ENCODE measurements at places on chromosomes 7 and 10.

GRCh38 chr10:8095959-8096358, 41.5 kb downstream of the GATA3 start:
- DNase-seq: no peak

DNA sequence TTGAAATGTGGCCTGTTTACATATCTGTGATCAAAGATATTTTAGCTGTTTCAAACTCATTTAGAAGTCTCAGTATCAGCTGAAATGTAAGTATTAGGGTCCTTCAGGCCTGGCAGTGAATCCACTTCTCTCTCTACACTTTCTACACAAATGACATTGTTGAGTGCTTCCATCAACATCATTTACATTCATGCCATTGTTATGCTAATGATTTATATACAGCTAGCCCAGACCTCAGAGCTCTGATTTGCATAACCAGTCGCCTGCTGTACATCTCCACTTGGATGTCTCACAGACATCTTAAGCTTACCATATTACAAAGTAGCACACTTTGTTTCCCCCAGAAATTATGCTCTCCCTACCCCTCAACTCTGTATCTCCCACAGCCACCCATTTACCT, 71.6 kb downstream of the GSDME start:
- DNase-seq: no peak

DNA sequence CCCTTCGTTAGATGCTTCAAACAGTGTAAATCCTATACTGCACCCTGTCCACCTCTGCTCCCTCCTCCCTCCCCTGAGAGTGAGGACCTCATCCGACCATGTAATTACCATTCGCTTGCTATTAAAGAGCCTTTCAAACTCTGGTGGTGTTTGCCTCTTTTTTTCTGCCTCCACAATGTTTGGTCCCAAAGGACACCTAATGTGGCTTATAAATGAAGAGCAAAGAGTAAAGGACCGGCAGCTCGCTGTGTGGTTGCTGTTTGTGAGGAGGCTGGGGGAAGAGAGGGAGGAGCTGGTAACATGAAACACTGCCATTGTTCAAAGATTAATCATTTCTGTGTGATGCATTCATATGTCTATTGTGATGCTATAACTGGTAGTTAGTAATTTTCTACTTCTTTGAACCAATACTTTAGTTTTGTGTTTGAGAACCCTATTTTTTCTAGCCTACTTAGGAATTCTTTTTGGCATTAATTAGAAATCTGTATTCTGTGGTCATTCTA, 27.9 kb downstream of the MTURN start:
- DNase-seq: no peak

- DNase-seq: no peak
Measured at GRCh38 chr7:3649250-3649649, 348.2 kb downstream of the SDK1 start.

DNA sequence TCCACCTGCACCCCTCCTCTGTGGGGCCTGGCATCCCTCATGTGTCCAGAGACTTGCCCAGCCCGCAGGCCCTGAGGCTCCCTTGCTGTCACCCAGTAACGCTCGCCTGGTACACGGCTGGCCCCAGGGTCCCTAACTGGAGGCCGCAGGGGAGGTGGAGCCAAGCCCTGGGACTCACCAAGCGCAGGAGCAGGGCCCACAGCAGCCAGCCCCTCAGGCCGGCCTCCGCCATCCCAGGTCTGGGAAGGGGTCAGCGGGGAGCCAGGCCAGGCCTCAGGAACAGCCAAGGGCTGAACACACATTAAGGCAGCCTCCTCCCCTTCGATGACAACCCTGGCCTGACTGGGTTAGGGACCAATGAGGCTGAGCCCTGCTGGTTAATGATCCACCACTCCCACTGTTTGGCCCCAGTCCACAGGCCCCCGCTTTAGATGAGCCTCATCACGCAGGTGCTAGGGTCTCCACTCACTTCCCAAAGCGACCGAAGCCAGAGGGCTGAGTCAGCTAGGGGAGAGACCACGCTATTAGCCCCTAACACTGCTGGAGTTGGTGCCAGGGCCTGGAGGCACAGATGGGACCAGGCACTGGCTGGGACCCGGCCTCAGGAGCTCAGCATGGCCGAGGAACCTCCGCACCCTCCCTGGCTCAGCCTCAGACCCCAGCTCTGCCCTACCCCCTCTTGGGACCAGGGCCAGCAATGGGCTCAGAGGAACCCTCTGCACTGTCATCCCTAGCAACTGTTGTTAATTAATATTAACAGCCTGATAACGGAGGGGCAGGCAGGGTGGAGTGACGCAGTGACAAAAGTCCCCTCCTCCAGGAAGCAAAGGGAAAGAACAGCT, at the start of gene NPC1L1:
TSS of gene NPC1L1 (minus strand) at position 303 of the 842 bp plus-strand sequence. CDS start at position 232, 71 bp downstream.
- DNase-seq: no peak

GRCh38 chr7:141242568-141242967, 168.7 kb downstream of the TMEM178B start:
- DNase-seq: no peak

DNA sequence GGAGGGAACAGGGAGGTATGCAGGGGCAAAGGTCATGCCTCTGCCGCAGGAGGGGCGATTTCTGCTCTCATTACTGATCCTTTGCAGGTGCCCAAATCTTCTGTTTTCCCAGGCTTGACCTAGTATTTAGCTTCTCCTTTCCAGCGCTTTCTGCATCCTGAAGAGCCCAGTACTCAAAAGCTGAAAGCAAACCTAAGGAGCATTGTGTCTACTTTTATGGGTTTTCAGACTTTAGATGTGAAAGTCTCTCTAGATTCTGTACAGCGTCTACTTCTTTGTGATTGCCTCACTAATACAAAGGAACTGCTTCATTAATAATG, 560 bp downstream of the GBF1 start:
- no peak for DNase-seq

DNA sequence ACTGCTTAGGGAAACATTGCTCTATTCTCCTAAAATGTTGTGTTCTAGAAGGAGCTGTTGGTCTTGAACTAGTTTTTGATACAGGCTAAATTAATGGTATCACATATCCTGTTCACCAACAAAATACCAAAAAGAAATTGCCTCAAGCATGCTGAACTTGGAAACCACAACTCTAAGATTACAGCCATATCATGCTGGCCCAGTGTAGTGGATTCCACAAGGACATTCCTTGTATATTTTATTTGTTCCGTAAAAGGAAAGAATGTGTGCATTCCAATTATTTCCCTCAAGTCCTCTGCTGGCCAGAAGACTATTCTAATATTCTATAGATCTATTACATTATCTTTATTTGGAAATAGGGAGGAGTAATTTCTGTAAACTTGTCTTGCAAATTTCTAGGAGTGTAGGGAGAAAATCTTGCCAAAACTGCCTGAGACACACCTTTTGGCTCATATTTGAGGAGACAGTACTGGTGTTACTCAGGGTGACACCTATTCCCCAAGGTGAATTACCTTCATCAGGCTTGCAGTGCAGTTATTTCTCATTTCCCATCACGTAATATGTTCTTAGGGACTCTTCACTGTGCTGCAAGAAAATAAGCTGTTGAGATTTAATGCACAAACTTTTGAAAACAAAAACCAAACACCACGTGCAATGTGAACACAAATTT, 1.9 kb upstream of the NEBL start:
- no peak for DNase-seq

- no peak for DNase-seq
Measured at GRCh38 chr10:112246-112645, 23.0 kb upstream of the ZMYND11 start.

- DNase-seq: no peak
Measured at GRCh38 chr10:7635408-7636125, 31.2 kb downstream of the ITIH5 start.

GRCh38 chr7:116793795-116794340, 68.5 kb upstream of the CAPZA2 start:
- no peak for DNase-seq

- DNase-seq: no peak
Measured at GRCh38 chr10:121324678-121325213, 273.5 kb downstream of the FGFR2 start.

DNA sequence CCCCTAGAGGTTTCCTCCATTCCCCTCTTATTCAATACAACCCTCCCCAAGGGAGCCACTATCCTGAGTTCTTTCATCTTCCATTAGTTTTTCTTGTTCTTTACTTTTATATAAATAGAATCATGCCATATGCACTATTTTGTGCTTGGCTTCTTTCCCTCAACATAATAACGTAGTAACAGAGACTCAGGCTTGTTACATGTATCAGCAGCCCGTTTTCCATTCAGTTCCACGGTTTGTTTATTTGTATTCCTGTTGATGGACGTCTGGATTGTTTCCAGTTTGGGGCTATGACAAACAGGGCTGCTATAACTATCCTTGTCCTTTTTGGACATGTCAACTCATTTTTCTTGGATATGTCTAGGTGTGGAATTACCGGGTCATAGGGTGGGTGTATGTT, 264.4 kb upstream of the MKI67 start:
- DNase-seq: no peak

GRCh38 chr10:86899670-86900276, 57.6 kb downstream of the MMRN2 start:
- peak; percentile 57 for DNase-seq

DNA sequence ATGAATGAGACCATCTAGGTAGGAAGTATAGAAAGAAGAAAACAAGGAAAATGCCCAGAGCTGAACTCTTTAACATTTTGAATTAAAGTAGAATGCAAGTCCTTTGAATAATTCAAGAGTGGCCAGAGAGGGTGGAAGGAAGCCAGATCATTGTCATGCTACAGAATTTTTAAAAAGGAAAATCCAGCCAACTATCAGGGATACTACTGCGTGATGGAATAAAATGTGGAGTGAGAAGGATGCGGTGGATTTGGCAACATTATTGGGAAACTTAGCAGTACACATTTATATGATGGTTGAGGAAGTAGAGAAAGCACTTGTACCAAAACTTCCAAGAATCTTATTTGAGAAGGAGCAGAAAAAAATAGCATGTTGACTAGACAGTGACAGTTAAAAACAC, 261.6 kb downstream of the GPR158 start:
- no peak for DNase-seq

- DNase-seq: no peak
Measured at GRCh38 chr10:34826221-34826620, 11.1 kb upstream of the PARD3 start.

DNA sequence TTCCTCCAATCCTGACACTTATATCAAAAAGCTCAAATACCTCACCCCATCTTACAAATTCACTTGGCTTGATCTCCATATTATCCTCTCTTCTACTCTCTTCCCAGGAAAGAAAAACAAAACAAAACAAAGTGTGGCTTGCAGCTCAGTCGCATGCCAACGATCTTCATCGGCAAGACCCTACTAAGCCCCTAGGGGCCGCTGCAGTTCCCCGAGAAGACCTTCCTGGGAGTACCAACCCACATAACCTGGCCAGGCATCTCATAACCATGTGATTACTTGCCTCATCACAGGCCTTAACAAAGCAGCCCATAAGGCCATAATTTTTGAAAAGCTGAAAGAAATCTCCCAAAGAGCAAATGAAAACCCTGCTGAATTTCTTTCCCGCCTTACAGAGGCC, 103.7 kb downstream of the ZNF92 start:
- DNase-seq: no peak

GRCh38 chr7:149883452-149883861, 9.7 kb downstream of the ATP6V0E2 start:
- DNase-seq: peak; percentile 65

DNA sequence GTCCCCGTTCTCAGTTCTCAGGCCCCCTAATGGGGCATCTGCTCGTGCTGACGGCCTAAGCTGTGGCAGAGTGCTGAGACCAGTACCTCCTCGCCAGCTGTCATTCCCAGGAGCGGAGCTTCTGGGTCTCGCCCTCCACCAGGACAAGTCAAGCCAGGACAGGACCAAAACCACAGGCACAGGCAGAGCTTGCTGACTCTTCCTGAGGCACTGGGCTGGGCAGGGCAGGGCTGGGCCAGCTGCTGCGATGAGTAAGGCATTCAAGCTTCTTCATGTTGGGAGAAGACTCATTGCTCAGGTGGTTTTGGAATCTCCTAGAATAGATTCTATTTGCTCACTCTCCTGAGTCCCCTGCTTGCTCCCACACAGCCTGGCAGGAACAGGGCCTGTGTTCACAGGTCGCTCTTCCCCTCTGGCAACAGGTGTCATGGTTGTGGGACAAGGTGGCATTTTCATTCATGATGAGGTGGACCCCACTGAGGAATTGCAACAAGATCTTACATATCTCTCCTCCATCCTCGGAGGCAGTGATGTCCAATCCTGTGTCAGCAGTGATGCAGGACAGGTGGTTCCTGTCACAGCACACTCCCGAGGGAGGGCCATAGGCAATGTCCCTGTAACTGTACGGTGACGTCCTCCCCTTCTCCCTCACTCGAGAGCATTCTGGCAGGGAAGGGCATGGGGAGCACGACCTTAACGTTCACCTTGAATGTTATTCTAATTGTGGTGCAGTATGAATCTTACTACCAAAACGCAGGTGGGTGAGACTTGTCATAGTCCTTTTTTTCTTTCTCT, 17.0 kb upstream of the SH3PXD2A start:
- no peak for DNase-seq

DNA sequence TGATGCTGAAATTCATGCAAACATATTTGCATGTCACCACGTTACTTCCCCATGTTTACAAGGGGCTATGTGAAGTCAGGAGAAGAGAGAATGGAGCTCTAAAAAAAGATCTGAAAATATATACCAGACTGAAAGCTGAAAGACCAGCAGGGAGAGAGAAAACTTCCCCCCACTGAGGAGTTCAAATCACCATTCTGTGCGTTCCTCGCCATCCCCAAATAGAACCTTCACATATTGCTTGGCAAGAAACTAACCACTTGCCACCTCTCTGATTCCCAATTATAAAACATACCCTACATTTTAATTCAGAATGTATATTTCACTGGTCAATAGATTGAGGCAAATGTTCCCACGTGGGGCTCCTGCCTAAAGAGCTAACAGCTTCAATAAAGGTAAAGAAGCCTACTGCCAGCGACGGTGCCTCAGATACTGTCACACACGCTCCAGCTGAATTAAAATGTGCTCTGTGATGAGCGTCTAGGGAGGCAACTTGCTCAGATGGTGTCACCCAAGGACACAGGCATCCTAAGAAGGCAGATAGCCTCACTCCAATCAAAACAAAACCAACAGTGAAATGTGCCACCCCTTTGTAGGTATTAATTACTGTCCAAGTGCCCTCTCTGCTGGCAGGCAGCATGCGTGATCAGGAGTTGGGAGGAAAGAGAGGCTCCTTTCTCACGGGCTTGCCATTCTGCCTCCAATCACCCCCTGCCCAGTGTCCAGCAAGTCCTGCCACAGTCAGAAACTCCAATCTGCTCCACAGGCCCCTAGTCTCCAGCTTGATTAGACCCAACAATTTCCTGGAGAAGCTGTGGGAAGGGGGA, 298.2 kb downstream of the GRID1 start:
- DNase-seq: no peak

GRCh38 chr7:20033621-20034400, 183.4 kb downstream of the MACC1 start:
- no peak for DNase-seq

DNA sequence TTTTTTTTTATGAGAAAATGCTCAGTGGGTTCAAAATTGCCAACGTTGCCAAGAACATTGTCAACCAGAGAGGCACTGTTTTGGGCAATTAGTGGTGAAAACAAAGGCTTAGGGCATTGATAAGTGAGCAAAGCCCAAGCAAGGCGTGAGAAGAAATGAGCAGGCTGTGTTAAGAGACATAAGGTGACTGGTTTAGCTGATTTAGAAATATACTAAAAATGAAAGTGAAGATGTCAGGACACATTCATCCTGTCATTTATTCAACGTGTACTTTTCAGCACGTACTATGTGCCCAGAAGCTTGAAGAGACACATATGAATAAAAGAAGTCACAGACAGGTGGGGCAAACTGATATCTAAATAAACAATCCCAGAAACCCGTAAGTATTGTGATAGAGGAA, 31.8 kb downstream of the AOAH start:
- no peak for DNase-seq
